ENCODE measurements at places on chromosomes 16 and 17.

- DNase-seq, result no peak
Measured at GRCh38 chr16:77786186-77786847, 2.0 kb upstream of the VAT1L start.

DNA sequence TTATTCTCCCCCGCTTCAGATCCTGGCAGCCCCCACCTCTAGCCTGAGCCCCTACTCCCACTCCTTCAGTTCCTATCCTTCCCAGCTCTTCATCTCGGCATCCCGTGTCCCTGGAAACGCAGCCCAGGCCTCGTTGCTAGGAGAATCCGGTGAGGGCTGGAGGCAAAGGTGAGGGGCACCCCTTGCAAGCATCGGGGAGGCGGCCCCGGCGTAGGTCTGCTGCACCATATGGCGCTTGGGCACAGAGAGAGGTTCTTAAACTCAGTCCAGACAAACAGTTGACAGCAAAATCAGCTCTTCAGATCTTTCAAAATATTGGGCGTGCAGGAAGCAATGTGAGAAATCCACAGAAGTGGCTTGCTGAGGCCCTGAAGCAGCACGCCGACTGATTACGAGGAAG lies 15.0 kb downstream of the SLC38A8 start:
- DNase-seq, result no peak

- DNase-seq, result no peak
Measured at GRCh38 chr17:79812353-79813258, 15.7 kb upstream of the CBX8 start.

DNA sequence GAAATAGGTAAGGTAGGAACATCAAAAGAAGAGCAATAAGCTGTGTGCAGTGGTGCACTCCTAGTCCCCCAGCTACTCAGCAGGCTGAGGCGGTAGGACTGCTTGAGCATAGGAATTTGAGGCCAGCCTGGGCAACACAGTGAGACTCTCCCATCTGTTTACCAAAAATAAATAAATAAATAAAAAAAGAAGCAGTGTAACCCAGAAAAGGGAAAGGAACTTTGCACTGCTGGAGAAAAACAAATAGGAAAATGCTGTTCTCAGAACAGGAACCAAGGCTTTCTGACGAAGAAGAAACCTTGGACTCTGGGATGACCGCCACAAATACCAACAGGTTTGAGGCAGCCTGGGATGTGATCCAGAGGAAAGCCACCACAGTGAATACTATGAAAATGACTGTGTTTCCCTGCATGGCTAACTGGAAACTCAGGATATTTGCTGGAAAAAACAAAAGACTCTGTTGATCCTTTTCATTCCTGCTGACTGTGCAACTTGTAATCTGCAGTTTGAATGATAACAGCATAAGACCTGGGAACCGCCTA lies 41.2 kb downstream of the TTC19 start:
- DNase-seq, result no peak

GRCh38 chr16:83802135-83802534 lies 5.6 kb upstream of the HSBP1 start:
- no peak for DNase-seq

DNA sequence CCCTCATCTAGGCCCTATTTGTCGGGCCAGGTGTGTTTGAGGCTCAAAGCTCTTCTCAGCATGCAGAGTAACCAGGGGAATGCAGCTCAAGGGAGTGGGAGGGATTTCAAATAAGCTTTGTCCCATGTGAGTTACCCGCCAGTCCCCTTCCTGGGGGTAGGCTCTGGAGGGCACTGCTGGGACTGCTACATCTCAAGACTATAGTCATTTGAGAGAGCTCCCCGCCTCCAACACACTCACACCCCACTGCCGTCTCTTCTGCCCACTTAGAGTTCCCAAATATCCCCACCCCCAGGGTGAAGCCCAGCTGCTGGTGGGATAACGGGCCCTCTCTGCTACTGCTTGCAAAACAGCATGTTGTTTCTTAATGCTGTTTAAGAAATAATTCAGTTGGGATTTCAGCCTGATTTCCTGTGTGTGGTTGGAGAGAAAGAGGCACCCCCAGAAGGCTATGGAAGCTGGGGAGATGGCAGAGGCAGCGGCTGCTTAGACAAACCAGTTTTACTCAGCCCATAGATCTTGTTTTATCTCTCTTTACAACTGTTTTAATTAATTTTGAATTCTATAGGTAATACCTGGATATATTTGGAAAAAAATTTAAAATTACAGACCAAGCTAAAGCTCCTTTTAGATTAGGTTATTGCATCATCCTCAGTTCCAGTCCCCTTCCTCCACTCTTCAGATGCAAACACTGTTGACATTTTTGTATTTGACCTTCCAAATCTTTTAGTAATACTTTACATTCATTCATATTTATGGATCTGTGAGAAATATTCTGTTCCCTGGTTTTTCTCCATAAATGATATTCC lies 4.1 kb upstream of the MPO start:
- DNase-seq, result no peak

GRCh38 chr17:5881849-5882248 lies 188.3 kb upstream of the WSCD1 start:
- DNase-seq, result no peak

DNA sequence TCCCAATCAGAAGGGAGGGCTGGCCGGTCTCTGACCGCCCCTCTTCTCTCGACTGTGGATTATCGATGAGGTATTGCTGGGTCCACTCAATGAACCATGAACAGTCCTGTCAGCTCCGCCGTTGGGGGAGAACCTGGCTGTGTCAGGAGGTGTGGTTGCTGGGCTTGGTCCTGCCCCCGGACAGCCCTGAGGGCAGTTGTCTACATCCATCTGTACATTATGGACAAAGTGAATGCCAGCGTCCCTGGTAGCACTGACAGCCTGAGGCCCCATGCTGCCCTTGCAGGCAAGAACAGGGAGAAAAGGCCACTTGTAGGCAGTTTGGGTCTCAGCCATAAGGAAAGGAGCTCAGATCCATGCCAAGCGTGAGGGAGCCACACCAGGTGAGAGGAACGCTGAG lies 38.9 kb downstream of the ST3GAL2 start:
- no peak for DNase-seq

- no peak for DNase-seq
Measured at GRCh38 chr17:21017861-21018260, 24.9 kb downstream of the USP22 start.

GRCh38 chr17:79232957-79233356 lies 158.3 kb downstream of the ENGASE start:
- no peak for DNase-seq

Measured in stimulated activated CD4-positive, alpha-beta T cell treated with anti-CD3 and anti-CD28 coated beads, Interleukin-2, amount 100 ng/mL, for 24 hours (primary cell).